ENCODE measurements at places on chromosomes 1 and 21. TPM values are rescaled to one million over a fixed set of nuclear protein-coding genes. Genes with fewer than 3 reads are reported as not detected.

SEMA4A gene
- 6.4 TPM for total RNA-seq

BRDT gene
- under 0.01 TPM for total RNA-seq

LRRC71 gene
- not detected for total RNA-seq

GUCA2B gene
- total RNA-seq, result 0.28 TPM

SLC9C2 gene
- 0.09 TPM for total RNA-seq

CFHR5 gene
- not detected for total RNA-seq

F13B gene
- under 0.01 TPM for total RNA-seq

Data from thymus (tissue), 14 donors.